ENCODE measurements at places on chromosomes 16 and 17.

GRCh38 chr16:87160701-87161337 lies 156.4 kb downstream of the C16orf95 start:
- no peak for DNase-seq

DNA sequence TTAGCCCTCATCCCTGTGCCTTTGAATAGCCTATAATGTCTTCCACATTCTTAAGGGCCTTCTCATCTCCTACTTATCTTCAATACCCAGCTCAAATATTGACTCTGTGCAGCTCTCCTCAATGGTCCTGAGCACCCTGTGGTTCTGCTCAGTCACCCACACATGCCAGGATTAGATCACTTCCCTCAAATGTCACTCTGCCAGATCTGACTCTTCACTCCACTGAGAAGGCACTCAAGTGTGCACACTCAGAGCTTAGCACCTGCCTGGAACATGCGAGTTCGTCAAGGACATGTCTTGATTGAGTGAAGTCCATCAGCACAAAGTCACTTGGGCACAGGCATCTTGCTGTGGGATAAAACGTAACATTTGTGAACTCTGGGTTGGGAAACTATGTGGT lies 404.8 kb downstream of the CDH13 start:
- no peak for DNase-seq

- peak; percentile 19 for DNase-seq
These were observed 634.8 kb downstream of the KCNJ2 start for GRCh38 chr17:70804161-70804560.

GRCh38 chr17:78589885-78590284 lies 12.7 kb upstream of the DNAH17 start:
- no peak for DNase-seq

GRCh38 chr17:9677411-9677810 lies 32.1 kb downstream of the USP43 start:
- DNase-seq, result no peak

Measured in ELR (cell line).